Activated T-cell treated with anti-CD3 and anti-CD28 coated beads for 48 hours (primary cell): ENCODE measurements at places on chromosomes 1 and 21.

- no peak for DNase-seq
Measured at GRCh38 chr1:100328133-100328532, 24.2 kb upstream of the CDC14A start.

DNA sequence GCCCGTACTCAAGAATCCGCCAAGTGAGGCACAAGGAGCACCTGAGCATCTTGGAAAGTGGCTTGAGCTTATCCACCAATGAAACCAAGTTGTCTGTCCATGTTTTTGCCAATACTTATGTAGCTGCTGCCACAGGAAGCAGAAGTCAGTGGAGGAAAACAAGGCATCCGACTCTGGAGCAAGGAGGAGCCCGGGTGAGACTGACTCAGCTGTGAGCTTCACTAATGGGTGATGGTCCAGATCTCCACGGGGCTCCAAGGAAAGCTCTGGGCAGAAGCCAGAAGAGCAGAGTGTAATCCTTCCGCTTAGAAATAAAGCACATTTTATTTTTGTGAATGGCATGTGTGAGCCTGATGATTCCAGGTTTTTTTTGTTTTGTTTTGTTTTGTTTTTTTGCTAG lies 12.3 kb upstream of the SSR2 start:
- no peak for DNase-seq

DNA sequence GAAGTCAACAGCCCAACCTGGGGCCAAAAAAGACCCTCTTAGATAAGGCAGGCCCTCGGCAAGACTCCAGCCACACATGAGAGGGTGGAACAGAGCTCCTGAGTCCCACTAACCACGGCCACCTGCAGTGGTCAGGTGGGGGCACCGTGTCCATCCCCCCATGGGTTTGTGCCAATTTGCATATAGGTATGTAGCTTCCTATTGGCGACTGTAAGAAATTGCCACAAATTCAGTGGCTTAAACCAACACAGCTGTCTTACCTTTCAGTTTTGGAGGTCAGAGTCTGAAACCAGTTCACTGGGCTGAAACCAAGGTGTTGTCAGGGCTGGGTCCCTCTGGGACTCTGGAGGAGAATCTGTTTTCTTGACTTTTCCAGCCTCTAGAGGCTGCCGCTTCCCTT lies 59.3 kb downstream of the COL18A1 start:
- DNase-seq = no peak

GRCh38 chr1:51728611-51729155 lies 111.8 kb downstream of the OSBPL9 start:
- DNase-seq = no peak

DNA sequence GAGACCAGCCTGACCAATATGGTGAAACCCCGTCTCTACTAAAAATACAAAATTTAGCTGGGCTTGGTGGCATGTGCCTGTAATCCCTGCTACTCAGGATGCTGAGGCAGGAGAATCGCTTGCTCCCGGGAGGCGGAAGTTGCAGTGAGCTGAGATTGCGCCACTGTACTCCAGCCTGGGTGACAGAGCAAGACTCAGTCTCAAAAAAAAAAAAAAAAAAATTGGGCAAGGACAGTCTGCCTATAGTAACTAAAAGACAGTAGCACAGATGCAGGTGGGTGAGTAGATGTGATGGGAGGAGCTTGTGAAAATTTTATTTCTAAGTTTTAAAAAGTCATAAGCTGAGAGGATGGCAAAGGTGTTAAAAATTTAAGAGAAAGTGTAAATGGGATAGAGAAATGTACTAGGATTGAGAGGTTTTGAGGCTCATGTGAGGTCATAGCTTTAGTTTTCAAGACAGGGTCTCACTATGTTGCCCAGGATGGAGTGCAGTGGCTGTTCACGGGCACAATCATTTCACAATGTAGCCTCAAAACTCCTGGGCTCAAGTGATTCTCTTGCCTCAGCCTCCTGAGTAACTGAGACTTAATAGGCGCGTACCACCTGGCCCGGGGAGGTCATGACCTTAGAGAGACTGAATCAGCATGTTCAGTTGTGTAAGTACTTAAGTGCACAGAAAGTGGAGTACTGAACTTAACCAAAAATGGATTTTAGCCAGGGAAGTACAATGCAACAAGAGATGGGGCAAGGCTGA lies 33.7 kb downstream of the PTP4A2 start:
- no peak for DNase-seq

GRCh38 chr1:229370601-229371021 lies 27.8 kb upstream of the CCSAP start:
- no peak for DNase-seq

DNA sequence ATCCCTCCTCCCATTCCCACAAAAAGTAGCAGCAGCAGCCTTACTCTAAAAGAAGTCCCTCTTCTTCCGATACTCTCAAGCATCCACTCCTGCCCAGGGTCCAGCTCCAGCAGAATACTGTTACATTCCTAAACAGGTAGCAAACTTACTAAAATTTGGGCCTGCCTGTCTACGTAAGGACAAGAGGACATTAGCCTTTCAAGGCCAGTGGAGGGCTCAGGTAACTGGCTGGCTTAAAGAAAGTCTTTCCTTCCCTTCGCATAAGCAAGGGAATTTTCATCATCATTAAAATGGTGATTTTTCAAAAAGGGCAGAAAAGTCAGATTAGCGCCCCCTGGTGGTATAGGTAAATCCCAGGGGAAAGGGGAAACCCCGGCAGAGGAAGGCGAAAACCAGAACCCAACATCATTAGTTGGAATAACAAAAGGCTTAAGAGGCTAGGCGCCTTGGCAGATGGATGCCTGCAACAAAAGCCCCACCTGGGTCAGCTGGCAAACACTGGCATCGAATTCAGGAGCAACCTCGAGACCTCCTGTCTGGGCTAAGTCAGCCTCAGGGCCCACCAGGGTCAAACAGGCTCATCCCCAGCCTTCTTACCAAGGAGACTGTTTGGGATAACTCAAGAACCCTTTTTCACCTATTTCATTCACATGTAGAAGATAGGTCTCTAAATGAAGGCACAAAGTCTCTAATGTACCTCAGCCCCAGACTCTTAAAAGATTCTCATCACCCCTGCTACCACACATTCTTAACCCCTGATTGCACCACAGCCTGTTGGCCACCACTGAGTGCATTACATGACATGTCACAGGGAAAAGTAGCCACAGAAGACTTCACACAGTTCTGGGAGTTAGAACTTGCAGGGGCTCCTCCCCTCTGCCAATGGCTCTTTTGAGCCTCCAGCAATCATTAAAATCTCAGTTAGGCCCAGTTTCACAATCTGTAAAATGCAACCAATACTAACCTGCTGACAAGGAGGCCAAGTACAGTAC lies 36.7 kb downstream of the ERI3 start:
- DNase-seq = peak; percentile 12

GRCh38 chr21:27831816-27832569 lies 865.1 kb upstream of the ADAMTS5 start:
- DNase-seq = no peak

- DNase-seq = no peak
Measured at GRCh38 chr21:17472592-17473271, 40.1 kb upstream of the CXADR start.

DNA sequence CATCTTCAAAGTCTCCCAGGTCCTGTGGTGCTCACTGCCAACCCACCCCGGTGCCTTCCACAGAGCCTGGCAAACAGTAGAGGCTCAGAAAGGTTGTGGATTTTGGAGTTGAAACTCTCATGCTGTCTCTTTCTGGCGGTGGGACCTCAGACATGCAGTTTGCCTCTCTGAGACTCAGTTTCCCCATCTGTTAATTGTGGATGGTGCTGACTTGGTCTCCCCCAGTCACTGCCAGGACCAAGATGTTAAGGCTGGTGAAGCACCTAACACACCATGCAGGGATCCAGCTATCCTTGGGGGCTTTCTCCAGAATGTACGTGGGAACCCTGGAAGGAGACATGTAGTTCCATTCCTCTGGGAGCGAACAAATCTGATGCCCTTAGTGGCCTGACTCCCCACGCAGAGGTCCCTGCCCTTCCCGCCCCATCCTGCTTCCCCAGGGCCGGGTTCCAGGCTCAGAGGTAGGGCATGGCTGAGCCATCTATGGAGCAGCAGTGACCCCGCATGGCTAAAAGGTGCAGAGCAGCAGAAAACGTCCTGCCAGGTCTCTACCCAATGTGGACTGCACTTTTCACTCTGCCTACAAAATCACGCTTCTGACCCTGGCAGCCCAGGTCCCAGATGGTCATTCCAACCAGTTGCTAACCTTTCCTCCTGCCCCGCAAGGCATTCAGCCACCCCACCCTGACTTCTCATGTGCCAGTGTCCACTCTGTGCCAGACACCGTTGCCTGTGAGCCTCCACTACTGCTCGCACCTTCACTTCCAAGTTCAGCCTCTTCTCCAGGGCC lies 9.2 kb upstream of the TTC22 start:
- peak; percentile 62 for DNase-seq

DNA sequence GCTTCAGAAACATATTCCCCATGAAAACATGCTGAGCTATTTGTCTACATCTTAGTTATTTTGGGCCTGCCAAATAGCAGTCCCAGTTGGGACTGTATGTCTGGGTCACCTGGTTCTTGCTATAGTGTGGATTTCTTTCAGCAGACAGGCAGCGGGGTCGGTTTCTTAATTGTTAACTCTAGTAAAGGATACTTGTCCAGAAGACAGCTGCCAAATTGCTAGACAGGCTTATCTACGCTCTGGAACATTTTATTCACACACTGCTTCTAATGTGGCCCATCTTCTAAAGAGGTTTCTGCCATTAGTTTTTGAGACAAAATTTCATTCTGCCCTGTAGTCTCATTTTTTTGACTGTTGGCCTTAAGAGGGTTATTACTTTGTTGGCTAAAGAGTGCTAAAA lies 217.9 kb downstream of the RWDD3 start:
- DNase-seq = no peak

DNA sequence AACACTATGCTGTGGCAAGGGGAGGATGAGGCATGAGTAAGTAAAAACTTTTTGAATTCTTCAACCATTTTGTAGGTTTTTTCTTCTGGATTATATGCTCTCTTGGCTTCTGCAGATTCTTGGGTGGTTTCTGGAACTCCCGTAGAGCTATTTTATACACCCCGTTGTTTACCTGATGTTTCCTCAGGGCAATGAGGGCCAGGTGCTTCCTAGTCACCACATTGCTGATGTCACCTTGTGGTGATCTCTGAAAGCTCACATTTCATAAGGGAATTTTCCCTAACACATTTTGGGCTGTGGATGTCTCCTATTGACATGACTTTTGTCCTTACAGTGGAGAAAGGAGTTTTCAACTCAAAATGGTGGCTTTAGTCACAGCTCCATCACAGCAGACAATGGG lies 356.6 kb downstream of the PLA2G4A start:
- DNase-seq = no peak

- no peak for DNase-seq
Measured at GRCh38 chr1:65003316-65003664, 36.9 kb upstream of the JAK1 start.

GRCh38 chr1:94382201-94382600 lies 36.0 kb upstream of the ABCD3 start:
- DNase-seq = no peak

DNA sequence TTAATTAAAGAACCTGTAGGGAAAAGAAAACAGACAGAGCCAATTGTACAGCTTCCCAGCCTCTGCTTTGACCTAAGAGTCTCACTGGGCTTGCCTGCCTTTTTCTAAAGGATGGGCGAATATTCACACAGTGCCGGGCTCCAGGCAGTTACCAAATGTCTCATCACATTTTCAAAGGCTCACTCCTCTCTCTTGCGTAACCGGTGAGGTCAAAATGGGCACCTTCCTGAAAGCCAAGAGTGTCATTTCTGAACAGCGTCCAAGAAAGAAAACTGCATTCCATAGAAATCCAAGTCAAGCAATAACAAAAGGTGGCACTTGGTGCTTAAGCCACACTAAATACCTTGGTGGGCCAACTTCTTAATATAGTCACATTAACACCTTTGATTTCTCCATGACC lies 710 bp upstream of the PALMD start:
- DNase-seq = no peak

DNA sequence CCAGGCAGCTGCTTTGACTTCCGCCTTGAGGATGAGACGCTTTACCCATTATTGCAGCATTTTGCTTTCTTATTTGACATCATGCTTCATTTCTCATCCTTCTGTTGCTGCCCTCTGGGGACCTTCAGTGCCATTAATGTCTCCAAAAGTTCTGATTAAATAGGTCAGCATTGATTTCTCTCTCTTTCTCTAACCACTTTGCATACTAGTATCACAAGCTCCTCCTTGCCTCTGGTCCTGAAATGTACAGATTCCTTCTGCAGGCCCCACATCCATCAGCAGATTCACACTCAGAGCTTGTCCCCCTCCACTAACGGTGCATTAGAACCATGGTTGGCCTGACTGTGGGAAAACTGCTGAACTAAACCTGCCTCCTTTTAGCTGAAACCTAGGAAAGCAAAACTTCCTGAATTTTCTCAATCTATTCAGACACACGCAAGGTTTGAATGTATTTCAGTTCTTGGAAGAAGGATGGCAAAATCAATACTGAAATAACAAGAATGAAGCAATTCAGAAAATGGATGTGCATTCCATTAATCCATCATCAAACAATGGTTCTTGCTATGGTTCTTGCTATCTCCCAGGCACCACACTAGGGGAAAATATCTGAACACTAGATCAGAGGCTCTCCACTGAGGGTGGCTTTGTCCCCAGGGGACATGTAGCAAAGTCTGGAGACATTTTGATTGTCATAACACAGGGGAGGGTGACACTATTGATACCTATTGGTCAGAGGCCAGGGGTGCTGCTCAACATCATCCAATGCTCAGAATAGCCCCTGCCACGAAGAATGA lies 154.5 kb downstream of the PCP4 start:
- DNase-seq = no peak

GRCh38 chr1:205588636-205589035 lies 43.2 kb downstream of the ELK4 start:
- DNase-seq = peak; percentile 37

DNA sequence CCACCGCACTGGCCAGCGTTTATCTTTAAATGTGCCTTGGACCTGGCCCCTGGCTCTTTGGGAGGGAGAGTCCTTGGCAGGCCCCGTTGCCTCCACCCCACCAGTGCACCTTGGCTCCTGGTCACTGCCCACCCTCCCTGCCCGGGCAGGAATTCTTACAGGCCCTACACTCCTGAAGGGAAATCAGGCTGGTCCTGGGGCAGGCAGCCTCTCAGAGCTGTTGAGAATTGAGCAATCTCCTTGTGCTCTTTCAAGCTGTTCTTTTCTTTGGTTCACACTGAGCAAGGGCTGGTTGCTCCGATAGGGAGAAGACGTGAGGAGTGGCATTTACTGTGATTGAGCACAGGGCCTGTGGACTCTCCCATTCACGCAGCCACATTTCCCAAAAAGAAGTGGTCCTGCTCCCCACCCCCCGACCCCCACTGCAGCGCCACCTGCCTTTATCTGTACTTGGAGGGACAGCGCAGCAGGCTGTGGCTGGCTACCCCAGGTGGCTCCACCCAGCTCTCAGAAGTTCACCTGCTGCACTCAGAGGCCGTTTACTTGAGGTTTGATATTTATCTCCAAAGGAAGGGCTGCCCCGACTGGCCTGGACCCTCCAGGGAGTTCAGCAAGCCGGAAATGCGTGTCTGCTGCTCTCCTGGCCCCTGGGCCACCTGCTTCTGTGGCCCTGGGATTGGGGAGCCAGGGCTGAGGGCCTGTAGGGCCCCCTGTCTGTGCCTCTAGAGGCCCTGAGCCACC lies 47.8 kb downstream of the SKI start:
- DNase-seq = no peak

- no peak for DNase-seq
Measured at GRCh38 chr1:92538048-92538412, 51.3 kb upstream of the GFI1 start.
